ENCODE measurements at places on chromosomes 4 and X. TPM values are rescaled to one million over a fixed set of nuclear protein-coding genes. Genes with fewer than 3 reads are reported as not detected.
A peak's percentile ranks its signal among the peaks of the same experiment; 100 is the strongest.

- DNase-seq: no peak
Measured at GRCh38 chr4:61079976-61080375, 120.2 kb upstream of the ADGRL3 start.

GRCh38 chr4:45215976-45216542, 489.7 kb upstream of the GNPDA2 start:
- no peak for DNase-seq

- DNase-seq: no peak
Measured at GRCh38 chrX:9282325-9282724, 182.5 kb upstream of the TBL1X start.

GRCh38 chr4:112075906-112076305, 69.3 kb upstream of the FAM241A start:
- no peak for DNase-seq

DNA sequence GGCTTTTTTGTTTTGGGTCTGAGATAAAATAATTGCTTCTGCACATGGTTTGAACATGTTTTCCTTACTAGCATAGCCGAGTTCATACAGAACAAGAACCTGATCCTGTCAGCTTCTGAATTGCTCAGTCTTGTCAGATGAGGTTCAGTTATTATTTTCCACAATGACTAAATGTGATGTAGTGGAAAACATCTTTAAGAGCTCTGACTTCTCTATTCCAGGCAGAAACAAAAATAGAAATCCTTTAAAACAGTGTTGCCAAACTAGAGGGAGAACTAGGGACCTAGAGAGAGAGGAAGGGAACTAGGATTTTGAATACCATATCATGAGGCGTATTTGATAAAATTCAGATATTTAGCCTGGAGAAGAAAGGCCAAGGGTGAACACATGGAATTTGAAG, 2.0 kb downstream of the ATP6AP2 start:
- no peak for DNase-seq

GRCh38 chrX:71143508-71143907, 1.1 kb upstream of the NLGN3 start:
- DNase-seq: peak; percentile 47

DNA sequence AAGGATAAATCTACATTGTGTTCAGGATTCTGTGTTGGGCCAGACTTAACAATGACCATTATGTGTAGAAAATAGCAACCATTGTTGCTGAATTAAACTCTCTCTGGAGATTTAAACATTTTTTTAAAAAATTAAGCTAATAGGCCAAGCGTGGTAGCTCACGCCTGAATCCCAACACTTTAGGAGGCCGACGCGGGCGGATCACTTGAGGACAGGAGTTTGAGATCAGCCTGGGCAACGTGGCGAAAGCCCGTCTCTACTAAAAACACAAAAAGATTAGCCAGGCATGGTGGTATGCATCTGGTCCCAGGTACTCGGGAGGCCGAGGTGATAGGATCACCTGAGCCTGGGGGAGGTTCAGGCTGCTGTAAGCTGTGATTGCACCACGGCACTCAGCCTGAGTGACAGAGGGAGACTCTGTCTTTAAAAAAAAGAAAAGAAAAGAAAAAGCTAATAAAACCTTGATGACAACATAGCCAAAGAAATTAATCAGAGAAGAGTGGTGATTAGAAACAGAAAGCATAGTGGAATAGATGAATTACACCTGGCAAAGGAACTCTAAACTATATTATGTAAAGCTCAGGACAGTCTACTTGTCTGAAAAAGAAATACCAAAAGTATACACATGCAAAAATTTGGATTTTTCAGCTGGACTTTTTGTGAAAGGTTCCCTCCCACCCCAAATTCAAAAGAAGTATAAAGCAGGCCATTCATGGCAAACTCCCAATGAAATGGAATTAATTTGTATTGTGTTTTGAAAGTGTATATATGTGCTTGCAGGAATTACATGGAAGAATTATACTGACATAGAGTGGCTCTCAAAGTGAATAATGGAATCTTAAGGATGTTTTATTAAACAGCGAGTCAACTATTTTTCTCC, 21.9 kb downstream of the PLS3 start:
- DNase-seq: no peak

- DNase-seq: no peak
Measured at GRCh38 chrX:55787063-55787462, 69.5 kb downstream of the RRAGB start.

DNA sequence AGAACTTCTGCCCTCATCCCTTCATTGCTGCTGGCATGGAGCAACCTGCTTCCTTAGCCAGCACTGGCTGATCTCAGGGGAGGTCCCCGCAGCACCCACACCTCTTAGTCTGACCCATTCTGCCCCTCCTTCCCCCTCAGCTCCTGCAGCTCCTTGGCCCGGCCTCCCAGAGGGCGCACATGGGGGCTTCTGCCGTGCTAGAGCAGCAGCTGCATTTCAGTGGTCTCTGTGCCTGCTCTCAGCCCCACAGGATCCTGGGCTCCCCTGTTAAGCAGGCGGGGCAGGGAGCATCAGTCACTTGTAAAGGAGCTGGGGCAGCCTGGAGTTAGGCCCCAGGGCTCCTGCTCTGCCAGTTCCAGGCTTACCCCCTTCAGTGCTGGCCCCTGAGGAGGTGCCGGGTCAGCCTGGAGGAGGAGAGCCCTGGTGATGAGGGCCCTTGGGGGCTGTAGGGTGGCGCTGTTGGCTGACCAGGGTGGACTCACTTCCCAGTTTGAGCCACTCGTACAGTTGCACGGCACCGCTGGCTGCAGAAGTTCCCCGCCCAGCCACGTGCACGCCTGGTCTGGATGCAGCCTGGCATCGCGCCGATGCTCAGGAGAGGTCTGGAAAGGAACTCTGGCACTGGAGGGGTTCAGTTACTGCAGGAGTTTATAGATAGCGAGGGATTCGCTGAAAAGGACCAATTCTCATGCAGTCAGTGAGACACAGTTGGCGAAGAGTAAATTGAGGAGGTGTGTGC, 85.1 kb upstream of the PSAPL1 start:
- no peak for DNase-seq

DNA sequence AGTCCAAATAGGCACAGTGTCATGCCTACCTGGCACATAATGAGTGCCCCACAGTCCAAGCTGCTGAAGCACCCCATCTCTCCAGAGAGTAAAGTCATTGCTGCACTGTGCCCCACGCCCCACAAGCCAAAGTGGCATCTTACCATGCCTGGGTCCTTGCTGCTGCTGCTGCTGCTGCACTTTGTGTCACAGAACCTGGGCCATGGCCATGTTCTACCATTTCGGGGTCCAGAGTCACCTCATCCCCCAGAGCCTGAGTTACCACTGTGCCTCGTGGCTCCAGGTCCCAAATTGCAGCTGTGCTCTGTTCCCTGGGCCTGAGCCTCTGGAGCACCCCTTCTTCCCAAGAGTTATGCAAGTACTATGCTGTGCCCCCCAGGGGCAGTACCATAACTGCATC, 40.5 kb downstream of the SLC10A7 start:
- DNase-seq: no peak

DNA sequence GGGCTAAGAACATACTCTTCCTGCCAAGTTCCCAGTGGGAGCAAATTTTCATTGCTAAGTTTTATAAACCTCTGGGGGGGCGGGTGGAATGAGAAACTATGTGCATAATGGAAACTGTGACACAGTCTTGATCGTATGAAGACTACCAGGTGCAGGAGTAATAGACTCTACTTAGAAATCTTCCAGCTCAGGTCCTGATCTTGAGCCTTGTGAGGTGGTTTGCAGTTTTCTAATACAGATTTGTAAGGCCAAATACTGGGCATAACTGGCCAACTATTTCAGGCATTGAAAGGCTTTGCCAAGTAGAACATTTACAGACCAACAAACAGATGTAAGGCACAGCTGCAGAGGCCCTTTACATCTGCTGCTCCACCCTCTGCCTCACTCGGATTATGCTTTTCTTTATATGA, 89.7 kb upstream of the CBR4 start:
- DNase-seq: no peak

DNA sequence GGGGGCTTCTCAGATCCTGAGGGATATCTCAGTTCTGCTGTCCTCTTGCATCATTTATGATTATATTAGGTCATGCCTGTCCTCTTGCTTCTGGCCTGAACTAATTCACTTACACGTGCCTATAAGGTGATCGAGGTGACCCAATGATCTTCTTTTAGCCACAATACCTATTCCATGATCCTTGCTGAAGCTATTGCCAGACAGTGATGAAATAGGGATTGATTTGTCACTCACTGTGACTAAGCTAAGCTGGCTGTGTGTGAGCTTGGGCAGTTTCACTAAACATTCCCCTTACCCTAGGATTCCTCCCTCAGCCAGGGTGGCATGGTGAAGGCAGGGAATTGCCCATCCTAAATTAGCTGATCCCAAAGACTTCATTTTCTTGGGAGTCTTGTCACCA, 19.0 kb downstream of the HADH start:
- no peak for DNase-seq

The SLC9B2 gene
- total RNA-seq: 4.9 TPM

The FAM47A gene
- not detected for total RNA-seq

The RPL36A gene
- 98.2 TPM for total RNA-seq

The GLRA2 gene
- not detected for total RNA-seq

The ZNF41 gene
- total RNA-seq: 14.7 TPM
